ENCODE measurements at places on chromosomes 4 and X.

DNA sequence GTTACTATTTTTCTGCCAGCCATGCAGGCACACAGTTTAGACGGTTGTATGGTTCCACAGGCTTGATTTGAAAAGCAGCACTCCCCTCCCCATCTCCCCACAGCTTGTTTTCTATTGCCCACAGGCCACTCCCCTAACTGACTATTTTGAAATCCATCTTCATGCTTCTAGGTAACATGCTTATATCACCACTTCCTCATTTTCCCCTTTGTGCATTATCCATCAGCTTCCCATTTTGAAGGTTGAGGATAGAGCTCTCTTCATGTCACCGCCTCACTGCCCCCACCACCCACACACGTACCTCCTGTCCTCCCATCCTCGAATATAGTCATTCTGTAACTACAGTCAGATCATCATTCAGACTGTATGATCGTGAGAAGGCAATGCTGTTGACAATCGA is 224.7 kb downstream of the MID1 start:
- no peak for DNase-seq

- no peak for DNase-seq
These were observed 163.1 kb downstream of the EVC2 start for GRCh38 chr4:5545271-5545670.

DNA sequence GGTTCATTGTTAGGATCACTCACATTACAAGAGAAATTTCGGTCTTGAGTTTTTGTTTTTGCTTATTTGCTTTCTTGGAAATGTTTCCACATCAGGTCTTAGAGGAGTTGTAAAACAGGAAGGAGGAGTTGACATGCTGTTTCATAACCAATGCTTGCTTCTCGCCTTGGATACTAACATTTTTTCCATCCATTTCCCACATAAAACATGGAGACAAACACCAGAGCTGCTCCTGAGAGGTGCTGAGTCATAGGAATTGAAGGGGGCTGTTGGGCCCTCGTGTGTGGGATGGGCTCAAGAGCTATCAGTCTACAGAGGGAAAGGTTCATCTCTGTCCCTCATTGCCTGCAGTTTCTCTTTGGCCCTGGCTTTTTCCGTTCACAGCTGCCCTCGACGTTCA is 29.9 kb downstream of the TBL1X start:
- DNase-seq = peak; percentile 25

- DNase-seq = no peak
These were observed 390.0 kb downstream of the GRXCR1 start for GRCh38 chr4:43282534-43282933.

- peak; percentile 5 for DNase-seq
These were observed 15.0 kb downstream of the BRCC3 start for GRCh38 chrX:155086202-155086840.

GRCh38 chrX:50430917-50431575 is 39.6 kb downstream of the DGKK start:
- no peak for DNase-seq

DNA sequence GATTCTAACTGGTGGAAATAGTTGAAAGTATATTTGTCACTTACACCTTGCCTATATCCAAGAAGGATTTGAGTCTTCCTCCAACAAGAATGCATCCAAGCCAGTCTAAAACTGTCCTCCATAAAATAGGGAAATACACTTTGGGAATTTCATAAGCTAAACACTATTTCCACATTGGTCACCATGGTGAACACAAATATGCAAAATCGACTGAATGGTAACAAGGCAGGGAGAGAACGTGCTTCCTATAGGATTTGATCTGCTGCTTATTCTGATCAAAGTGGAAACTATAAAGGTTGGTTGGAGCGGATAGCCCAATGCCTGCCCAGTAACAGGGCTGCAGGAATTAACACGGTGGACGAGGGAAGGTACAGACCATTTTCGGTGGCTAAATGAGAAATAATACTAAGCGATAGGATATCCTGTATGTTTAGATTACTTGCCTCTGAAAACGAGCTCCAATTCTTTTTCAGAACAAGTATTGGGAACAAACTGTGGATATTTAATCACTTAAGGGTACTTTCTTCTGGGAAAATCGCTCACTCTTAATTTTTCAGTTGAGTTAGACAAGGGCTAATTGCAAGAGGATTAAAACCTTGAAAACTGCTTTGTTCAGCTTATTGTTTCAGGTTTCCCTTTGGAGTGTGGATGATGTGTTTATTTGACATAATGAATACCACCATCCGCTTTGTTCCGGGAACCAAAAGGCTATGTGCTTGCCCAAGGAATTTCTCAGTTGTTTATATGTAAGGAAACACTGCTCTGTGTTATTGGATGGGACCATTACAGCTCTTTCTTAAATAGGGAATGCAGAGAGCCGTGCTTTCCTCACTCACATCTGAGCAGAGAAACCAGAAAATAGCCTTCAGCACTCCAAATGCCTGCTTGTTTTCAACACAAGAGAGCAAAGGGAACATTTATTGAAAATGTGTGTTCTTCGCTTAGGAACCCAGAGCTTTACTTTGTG is 194.4 kb downstream of the CBR4 start:
- DNase-seq = no peak

GRCh38 chr4:110705440-110705782 is 82.5 kb upstream of the PITX2 start:
- no peak for DNase-seq

DNA sequence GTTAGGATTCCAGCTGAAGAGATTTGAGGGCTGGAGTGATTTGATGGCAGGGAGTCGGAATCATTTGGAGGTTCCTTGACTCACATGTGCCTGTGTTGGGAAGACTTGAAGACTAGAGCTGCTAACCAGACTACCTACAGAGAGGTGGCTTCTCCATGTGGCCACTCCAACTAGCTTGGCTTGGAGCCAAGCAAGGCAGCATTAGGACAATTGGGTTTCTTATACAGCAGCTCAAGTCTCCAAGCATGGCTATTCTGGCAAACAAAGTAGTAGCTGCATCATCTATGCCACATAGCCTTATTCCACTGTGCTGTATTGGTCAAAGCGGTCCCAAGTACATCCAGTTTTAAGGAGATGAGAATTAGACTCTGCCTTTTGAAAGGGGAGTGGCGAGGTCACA is 171.7 kb upstream of the SLC4A4 start:
- DNase-seq = no peak

DNA sequence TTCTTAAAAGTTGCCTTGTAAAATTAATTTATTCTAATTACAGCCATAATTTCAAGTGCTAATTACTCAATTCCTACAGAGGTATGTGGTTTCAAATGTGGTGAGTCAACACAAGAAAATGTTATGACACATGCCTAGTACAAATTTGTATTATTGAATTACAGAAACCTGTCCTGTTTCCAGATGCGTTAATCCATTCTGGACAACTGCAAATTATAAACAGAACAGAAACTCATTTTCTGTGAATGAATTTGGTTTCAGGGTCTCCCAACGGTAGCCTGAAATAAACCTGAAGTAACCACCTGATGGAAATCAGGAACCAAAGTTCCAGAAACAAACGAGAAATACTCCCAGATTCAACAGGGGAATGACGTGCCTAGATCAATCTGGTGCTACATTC is 328.6 kb upstream of the F9 start:
- DNase-seq = no peak

- DNase-seq = no peak
These were observed 145.0 kb upstream of the LEF1 start for GRCh38 chr4:108313546-108314339.

- DNase-seq = no peak
These were observed 59.7 kb downstream of the TNIP2 start for GRCh38 chr4:2696423-2696822.

GRCh38 chr4:76990288-76991080 is 40.9 kb downstream of the SEPTIN11 start:
- DNase-seq = peak; percentile 94

DNA sequence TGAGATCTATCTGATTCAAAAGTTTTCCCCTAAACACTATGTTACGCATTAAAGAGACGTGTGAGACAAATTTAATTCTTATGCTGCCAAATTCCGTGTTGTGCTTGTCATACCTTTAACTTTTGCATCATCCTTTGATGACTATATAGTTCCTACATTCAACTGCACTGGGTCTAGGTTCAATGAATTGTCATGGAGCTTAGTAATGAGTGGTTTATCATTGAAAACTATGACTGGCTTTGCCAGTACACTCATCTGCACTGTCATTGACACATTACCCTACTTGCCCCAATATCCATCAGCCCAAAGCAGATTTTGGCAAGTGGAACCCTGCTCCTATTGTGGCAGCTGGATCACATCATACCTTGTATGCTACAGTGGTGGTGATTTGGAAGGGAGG is 882.9 kb upstream of the SLIT2 start:
- DNase-seq = no peak

DNA sequence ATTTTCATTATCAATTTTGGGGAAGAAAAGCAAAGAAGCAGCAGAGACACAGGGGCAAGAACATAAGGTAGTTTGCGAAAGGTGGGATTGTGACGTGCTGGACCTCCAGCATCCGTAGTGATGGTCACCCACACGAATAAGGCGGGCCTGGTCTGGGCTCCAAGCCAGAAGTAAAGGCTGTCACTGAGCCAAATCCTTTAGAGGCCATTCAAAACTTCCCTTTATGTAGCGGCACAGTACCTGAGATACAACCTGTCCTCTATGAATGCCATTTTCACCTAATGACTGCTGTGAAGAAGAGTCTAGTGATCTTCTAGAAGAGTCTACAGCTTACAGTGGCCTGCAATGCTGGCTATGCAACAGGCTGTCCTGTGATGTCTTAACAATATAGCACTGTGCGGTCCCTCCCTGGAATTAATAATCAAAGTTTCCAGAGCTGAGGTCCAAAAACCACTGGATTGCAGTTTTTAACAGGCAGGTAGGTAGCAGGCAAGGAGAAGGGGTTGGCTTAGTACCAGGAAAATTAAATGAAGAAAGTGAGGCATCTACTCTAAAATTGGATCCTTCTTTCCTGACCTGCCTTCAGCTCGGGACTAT is 56.2 kb downstream of the TRIML1 start:
- no peak for DNase-seq

DNA sequence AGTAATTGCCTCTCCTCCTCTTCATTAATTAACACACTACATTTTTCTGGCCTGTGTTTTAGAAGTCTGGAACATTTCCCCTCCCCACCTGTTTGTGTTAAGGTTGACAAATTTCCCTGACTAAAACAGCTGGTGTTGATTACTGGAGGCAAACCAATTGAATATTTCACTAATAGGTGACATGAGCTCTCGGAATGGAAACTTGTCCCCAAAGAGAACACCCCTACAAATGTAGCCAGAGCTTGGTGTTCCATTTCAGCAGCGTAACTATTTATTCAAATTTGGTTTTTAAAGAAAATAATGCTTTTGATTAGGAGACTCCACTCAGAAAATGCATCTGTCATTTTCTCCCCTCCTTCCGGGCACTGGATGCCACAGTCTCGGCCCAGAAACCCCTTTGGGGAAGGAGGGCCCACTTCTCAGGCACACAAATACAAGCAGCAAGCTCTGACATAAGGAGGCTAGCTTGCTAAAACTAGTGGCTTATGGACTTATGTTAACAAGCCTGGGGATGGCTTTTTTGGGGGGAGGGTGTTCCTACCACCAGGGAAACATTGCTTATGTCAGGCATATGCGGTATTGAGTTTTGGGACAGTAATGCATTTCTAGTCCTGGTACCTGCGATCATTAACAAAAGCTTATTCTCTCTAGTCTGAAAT is 2.2 kb downstream of the RNF150 start:
- no peak for DNase-seq

DNA sequence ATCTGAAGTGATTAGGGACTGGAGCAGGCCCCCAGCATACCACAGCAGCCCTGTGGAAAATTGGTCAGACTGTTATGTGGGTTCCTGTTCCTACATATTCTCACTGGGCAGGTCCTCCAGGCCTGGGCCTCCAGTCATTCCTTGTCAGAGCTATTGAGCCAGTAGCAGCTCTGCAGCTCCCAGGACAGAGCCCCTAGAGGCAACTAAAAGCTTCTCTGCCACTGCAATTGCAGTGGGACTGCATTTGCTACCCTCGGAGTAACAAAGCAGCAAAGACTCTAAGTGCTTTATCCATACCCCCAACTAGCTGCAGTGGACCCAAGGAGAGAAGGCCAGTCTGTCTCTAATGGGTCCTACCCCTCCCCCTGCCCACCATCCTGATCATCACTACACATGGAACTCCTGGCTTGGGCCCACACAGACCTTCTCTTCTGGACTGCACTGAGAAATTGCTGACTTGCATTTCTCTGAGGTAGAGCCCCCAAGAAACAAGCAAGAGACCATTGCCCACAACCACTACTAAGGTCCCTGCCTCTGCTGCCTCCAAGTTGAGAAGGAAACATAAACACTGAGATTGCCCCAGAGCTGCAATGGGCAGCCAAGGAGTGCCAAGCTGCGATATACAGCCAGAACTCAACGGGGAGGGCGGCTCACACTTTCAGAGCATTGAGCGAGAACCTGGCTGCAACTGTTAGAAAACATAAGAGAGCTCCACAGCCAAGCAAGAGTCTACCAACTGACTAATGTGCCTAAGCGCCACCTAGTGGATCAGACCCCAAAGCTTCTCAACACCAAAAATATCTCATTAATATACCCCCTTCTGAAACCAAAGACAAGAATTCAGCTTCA is 738.7 kb upstream of the NDST4 start:
- no peak for DNase-seq

All from GM04504 (cell line).